COLO829 (cell line): ENCODE measurements at places on chromosomes 12 and 14.

DNA sequence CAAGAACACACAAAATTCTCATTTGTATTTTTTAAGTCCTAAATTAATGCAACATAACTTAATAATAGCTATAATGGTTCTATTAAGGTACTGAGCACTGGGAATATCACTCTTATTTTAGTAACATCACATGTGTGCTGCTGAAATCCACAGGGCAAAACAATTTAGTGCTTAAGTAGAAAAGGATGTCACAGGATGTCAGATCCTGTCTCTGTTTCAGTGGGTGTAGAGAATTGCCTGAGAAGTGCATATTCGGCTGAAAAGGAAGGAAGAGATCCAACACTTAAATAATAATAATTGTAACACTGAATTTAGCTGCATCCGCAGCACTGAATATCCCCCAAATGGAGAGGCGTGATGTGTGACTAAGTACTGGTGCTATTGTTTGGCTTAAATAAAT is 8.6 kb downstream of the LDHB start:
- no peak for DNase-seq

- DNase-seq = no peak
Observed at GRCh38 chr14:41130274-41130673, 476.4 kb upstream of the LRFN5 start.

- no peak for DNase-seq
Observed at GRCh38 chr14:74634481-74634880, 22.4 kb upstream of the LTBP2 start.

DNA sequence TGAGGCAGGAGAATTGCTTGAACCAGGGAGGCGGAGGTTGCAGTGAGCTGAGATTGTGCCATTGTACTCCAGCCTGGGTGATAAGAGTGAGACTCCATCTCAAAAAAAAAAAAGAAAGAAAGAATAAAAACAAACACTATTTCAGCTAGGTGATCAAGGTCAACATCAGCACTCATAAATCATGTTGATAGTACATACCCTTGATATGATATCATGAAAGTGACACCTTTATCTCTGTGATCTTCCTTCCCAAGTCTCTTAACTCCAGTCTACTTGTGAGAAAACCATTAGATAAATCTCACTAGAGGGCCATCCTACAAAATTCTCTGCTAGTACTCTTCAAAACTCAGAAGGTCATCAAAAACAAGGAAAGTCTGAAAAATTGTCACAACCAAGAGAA is 44.2 kb upstream of the PTGR2 start:
- DNase-seq = no peak

- no peak for DNase-seq
Observed at GRCh38 chr12:69824966-69825560, at the start of gene MYRFL. TSS of gene MYRFL (plus strand) at chr12:69825227. CDS start at chr12:69825518, 291 bp downstream.

- no peak for DNase-seq
Observed at GRCh38 chr14:100865682-100866591, 37.6 kb downstream of the RTL1 start.

DNA sequence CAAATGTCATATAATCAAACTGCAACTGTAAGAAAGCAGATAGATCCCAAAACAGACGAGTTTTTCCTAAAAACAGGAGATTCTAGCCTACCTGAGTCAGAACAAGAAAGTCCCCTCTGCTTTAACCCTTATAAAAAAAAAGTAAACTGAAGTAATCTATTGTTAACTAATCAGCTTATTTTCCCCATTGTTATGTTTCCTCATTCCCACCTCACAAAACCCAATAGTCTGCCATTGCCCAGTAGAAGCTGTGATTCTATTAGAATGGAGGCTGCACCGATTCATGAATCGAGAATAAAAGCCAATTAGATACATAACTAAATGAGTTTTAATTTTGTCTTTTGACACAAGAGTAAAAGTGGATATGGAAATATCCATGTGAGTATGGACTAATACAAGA is 115.4 kb downstream of the MED13L start:
- no peak for DNase-seq

- DNase-seq = no peak
Observed at GRCh38 chr14:56394826-56395530, 184.6 kb upstream of the TMEM260 start.

- no peak for DNase-seq
Observed at GRCh38 chr14:29821661-29822429, 105.8 kb downstream of the PRKD1 start.

- no peak for DNase-seq
Observed at GRCh38 chr14:34157651-34158050, 206.8 kb upstream of the EGLN3 start.
